ENCODE measurements at places on chromosomes 5 and 9. TPM values are rescaled to one million over a fixed set of nuclear protein-coding genes. Genes with fewer than 3 reads are reported as not detected.

DNA sequence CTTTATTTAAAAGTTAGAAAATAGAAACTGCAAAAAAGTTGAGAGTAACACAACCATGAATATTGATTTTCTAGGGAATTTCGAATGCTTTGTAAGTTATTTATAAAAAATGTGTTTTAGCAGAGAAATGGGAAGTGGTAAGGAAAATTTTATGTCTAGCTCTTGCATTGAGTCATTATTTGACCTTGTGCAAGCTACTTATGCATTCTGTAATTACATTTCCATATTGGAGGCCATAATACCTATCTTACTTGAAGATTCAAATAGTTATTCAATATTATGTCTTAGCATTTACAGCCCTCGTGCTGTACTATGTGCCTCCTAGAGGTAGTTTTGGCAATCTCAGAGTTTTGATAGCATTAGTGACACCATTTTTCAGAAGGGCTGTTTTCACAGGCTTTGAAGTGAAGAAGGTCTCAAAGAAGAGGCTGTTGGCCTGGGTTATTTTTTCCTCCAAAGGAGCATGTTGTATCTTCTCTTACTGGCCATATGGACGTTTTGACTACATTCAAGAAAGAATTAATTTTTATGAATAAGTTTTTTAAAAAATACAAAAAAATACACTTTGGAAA, 7.4 kb upstream of the DAP start:
- no peak for DNase-seq

DNA sequence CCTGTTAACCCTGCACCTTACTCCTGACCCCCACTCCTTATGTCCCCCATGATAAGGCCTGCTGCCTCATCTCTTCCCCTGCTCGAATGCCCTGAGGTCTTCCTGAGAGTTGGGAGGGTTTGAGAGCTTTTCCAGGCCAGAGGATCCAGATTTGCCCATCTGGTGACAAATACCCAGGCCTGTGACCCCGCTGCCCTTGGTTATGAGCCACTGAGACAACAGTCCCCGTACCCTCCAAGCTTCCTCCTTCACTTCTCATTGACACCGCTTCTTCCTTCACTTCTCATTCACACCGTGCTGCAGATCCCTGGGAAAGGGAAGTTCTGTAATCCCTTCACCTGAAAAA, 593 bp downstream of the GM2A start:
- DNase-seq, result no peak

DNA sequence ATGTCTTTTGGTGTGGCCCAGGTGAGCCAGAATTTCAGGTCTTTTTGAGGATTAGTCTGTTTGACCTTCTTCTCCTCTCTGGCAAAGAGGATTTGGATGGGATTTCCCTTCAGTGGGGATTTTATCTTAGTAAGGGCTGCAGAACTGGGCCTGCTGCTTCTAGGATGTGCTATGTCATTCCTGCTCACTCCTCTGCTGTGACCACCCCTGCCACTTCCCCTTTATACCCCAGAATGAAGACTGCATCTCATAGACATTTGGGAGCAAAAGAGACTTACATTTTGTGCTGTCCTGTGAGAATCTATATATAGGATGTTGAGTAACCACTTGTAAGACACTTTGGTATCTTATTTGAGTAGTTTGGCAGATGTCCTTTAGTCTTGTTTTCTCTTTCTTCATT, 76.2 kb downstream of the ARHGAP26 start:
- DNase-seq, result no peak

DNA sequence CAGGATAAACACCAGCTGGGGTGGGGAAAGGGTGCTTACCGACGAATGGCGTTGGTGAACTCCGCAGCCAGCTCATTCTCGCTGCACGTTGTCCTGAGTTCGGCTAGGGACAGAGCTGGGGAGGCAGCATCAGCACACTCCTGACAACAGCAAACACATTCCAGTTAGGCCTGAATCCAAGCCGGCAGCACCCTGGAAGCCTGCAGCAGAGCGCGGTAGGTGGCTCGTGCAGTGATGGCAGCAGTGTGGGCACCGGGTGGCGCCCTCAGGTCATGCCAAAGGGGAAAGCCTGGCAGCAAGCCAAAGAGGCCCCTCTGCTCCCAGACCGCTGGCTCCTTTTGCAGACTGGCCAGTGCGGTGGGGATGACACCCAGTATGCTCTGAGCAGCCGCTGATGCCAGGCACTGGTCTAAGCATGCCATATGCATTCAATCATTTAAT, 66.9 kb downstream of the DCP2 start:
- DNase-seq, result peak; percentile 60

The CCL28 gene
- 1.2 TPM for total RNA-seq

DNA sequence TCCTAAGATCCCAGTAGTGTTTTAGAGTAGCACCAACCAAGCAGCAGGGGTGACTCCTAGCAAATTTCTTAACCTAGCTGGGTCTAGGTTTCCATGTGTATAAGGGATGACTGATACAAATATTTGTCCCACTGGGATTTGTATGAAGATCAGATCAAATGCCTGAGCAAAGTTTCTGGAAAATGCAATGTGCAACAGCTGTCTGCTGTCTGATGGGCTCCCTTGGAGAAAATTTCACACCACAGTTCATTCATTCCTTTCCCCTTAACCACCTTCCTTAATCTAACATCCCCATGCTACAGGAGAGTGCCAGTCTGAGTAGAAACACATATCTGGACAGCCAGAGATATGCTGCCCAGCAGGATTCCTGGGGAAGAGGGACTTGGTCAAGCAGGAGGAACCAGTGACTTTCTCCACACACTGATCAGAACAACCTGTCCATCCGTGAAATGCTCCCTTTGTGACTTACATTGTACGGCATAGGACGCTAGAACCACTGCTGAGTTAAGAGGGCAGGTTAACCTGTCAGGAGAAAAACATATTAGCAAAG, 53.3 kb downstream of the PTPN3 start:
- no peak for DNase-seq

The SERF1A gene
- 3.6 TPM for total RNA-seq

The WWC1 gene
- 6.2 TPM for total RNA-seq

- DNase-seq, result no peak
Measured at GRCh38 chr9:79360387-79361347, 211.1 kb upstream of the TLE4 start.

The BDP1 gene
- 13.1 TPM for total RNA-seq

The SNCAIP gene
- 3.2 TPM for total RNA-seq

DNA sequence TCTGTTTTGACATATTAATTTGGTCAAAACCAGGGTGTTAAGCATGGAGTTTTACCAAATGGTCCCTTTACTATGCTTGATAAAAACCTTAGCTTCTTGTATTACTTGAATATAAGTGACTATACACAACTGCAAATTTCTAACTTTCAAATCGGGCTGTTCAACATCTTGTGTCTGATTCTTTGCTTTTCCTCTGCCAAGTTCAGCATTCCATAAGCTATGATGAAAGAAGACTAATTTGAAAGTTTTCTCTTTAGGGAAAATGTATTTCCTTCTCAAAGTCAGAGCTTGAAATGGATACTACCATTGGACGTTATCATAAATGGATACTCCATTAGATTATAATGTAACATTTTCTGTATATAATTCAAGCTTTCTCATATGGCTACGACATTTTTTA, 792.9 kb downstream of the EFNA5 start:
- DNase-seq, result no peak

- no peak for DNase-seq
Measured at GRCh38 chr5:58493141-58493540, 1.9 kb downstream of the GAPT start.

DNA sequence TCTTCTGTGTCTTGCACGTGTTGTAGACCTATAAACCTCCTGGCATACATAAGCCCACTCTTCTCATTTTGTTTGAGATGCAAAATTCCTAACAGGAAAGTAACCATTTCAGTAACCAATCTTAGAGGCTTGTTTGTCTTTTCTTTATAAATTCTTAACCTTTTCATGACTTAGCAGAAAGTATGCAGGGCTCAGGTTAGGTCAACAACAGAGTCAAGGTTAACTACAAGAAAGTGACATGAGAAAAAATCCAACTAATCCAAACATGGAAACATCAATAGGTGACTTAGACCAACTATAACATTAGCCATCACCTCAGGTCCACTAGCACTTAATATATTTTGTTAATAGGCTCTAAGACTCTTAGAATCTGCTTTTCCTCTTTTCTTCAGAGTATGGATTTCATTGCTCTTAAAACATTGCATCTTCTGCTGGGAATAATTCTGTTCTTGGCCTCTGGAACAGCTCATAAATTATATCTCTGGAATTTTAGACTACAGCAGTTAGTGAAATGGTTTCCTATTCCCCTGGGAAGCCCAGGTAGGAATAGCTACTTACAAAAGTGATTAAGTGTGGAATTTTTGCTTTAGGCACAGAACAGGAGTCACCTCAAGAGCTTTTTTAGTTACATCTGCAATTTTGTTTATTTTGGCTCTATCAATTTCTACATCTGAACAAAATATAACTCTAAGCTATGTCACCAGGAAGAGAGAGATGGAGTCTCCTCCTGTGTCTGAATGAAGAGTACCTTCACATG, 155.3 kb upstream of the ANKRD55 start:
- no peak for DNase-seq

- no peak for DNase-seq
Measured at GRCh38 chr5:112183103-112183711, 235.9 kb downstream of the EPB41L4A start.

The FYB1 gene
- 5.0 TPM for total RNA-seq

The CARD6 gene
- total RNA-seq, result 10.8 TPM

- DNase-seq, result no peak
Measured at GRCh38 chr9:2419347-2419746, 202.2 kb upstream of the VLDLR start.

The MLANA gene
- not detected for total RNA-seq

DNA sequence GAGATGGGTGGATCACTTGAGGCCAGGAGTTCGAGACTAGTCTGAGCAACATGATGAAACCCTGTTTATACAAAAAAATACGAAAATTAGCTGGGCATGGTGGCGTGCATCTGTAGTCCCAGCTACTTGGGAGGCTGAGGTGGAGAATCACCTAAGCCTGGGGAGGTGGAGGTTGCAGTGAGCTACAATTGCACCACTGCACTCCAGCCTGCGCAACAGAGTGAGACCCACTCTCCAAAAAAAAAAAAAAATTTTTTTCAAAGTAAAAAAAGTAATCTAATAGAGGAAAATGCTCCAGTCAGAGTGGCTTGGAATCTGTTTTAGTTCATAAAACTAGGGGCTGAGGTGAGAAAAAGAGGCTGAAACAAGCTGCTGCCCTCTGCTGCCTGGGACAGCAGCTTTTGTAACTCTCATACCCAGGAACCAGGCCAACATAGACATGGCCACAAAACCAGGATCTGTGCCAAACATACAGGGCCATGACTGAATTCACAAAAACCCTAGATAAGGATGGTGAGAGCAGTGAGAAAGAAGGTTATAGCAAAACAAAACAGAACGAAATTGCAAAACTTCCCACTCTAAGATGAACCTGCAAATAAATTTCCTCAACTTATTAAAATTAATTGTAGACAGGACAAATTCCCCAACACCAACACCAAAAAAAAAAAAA, 13.1 kb upstream of the DCAF12 start:
- peak; percentile 70 for DNase-seq

The PCDHGA8 gene
- total RNA-seq, result 3.7 TPM

DNA sequence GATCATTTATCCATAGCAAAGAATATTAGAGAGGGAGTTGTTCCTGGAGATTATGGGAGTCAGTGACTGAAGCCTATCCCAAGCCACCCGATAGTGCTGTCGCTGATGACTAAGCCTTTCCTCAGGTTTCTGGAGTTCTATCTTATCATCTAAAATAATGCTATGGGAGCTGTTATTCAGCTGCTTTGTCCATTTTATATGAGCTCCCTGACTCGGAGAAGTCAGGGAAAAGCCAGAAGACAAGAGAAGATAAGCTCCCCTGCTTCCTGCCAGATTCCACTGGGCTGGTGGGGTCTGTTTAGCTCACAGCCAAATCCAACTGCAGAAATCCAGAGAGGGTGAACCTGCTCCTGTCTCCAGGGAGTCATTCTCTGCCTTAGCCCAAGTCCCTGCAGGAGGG, 148.2 kb downstream of the DROSHA start:
- no peak for DNase-seq

The MPDZ gene
- total RNA-seq, result 63.1 TPM

The MAMDC2 gene
- total RNA-seq, result 12.3 TPM

The SOHLH1 gene
- not detected for total RNA-seq

GRCh38 chr5:105836268-105836667, 1834.5 kb downstream of the EFNA5 start:
- DNase-seq, result no peak

The LCN9 gene
- not detected for total RNA-seq

DNA sequence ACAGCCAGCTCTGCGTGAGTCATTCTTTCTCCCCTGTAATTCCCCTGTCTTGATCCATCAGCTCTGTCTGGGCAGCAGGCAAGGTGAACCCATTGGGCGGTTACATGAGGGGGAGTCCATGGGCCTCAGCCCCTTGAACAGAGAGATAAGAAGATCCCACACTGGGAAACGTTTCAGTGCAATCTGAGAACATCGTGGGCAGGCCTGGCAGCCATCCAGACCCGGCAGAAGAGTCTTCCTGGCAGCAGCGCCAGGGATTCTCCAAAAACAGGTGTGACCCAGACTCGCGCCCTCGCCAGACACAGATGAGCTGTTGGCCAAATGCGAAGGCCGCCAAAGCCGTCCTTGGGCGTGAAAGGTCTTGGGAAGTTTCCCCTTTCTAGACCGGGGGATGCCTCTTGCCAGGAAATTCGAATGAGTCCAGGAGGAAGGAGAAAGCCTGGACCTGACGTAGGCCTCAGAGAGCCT, 6.4 kb upstream of the SLC12A7 start:
- DNase-seq, result peak; percentile 80

DNA sequence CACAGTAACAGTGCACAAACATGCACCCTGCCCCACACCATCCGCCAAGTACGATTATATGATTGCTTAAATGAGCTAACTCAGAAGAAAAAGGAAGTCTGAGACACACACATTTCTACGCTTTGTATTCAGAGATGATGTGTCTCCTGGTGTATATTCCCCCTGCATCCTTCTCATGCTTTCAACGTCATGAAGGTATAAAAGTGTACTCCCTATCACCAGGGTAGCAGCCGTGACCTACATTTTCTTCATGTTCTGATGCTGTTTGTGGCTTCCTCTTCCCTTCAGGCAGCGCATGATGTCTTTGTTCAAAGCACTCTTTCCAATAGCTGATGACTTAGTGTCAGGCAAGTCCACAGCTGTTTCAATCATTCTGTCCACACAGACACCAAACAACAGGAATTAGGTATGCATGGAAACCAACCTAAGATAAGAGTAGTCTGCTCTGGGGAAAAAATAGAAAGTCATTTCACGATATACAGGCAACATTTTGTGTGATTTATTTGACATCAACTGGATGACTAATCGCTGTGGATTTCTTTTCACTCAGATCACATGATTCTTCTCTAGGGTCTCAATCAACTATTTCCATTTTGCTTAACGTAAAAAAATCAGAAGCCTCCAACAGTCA, 269.4 kb upstream of the PTGER4 start:
- no peak for DNase-seq

DNA sequence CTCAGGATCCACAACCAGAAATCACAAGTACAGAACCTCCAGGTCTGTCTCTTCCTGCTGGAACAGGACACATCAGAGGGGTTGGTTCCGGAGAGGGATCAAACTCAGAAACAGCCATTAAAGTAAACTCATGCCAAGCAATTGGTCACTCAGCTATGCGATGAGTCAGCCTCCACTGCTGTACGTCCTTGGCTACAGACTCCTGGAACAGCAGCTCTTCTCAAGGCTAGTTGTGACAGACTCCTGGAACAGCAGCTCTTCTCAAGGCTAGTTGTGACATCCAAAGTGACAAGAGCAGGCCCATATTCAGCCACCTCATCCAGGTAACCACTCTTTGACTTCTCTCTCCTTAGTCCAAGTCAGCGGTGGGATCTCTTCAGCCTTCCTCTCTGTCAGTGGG, at the start of gene SPINK13:
TSS of gene SPINK13 (plus strand) at position 229 of the 400 bp plus-strand sequence. CDS start 1,279 bp downstream, outside the sequence.
- DNase-seq, result peak; percentile 30

The GZMA gene
- total RNA-seq, result 0.37 TPM

GRCh38 chr9:76883341-76883855, 22.5 kb downstream of the PRUNE2 start:
- DNase-seq, result no peak

- no peak for DNase-seq
Measured at GRCh38 chr9:101220341-101220740, 164.5 kb downstream of the BAAT start.

Measured in left cardiac atrium (tissue), 4 donors.